ENCODE measurements at places on chromosomes 6 and 20.

GRCh38 chr6:33202799-33203198 is 1.7 kb upstream of the HSD17B8 start:
- DNase-seq: no peak

- no peak for DNase-seq
These were observed 77.8 kb upstream of the PHACTR3 start for GRCh38 chr20:59526242-59527225.

DNA sequence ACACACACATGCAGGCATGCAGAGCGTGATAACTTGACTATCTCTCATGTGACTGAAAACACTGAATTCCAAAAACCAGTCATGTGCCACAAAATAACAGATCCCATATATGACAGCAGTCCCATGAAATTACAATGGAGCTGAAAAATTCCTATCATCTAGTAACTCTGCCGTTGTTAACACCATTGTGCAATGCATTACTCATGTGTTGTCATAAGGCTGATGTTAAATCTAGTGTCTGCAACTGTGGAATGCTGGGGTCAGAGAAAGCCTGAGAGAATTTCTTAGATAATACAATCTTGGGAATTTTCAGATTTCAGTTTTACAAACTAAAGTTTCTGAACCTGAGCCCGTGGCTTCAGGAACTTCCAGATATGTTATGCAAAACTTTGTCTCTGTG is 70.2 kb downstream of the LYRM4 start:
- peak; percentile 81 for DNase-seq

- peak; percentile 71 for DNase-seq
These were observed 32.5 kb downstream of the ANKEF1 start for GRCh38 chr20:10067321-10067720.

DNA sequence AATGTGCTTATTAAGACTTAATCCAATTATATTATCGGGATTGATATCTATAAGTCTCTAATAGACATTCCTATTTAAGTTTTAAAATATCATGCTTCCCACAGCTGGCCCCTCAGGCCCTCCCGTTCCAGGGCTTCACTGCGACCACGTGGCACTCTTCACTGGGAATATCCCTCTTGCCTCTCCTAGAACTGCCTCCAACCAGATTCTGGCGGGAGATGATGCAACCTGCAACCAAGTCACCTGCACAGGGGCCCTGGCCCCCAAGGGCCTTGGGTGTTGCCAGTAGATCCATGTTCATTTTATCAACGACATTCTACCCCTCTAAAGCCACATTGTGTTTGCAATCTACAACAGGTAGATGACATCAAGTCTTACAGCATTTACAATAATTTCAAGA is 18.4 kb upstream of the RAMACL start:
- DNase-seq: no peak

GRCh38 chr6:144635051-144635450 is 349.9 kb downstream of the UTRN start:
- DNase-seq: no peak

- DNase-seq: no peak
These were observed 39.3 kb upstream of the TRAM2 start for GRCh38 chr6:52616059-52616690.

- no peak for DNase-seq
These were observed 7.5 kb downstream of the CEP57L1 start for GRCh38 chr6:109102762-109103161.

DNA sequence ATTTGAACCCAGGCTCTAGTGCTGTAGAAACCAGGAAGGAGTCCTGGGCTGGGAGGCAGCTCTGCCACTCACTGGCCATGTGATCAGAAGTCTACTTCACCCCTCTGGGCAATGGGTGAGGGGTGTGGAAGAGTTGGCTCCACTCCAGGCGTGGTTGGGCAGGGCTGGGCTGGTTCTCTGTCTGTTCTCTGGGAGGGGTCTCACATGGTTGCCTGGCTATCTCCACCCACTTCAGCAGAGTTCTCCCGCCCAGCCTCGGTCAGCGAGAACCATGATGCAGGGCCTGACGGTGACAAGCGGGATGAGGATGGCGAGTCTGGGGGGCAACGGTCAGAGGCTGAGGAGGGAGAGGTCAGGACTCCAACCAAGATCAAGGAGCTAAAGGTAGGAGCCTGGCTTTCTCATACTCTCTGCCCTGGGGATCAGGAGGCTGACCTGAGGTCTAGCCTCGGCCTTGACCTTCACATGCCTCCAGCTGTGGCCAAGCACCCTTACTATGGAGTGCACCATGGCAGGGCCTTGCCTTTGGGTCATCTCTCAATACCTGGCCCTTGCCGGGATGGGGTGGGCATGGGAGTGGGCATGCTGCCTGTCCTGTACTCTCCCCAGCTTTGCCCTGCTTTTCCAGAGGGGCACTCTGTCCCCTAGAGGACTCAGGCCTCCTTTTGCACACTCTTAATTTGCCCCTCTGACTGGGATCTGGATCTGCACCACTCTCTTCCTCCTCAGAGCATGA is 39.6 kb downstream of the EPB41L1 start:
- no peak for DNase-seq

- no peak for DNase-seq
These were observed 5.3 kb downstream of the TSPYL4 start for GRCh38 chr6:116248577-116248976.

GRCh38 chr20:61748376-61748775 is 317.3 kb downstream of the TAF4 start:
- no peak for DNase-seq

- DNase-seq: no peak
These were observed 8.7 kb downstream of the JAG1 start for GRCh38 chr20:10665027-10665561.

GRCh38 chr6:47579040-47579439 is 101.5 kb downstream of the CD2AP start:
- no peak for DNase-seq

DNA sequence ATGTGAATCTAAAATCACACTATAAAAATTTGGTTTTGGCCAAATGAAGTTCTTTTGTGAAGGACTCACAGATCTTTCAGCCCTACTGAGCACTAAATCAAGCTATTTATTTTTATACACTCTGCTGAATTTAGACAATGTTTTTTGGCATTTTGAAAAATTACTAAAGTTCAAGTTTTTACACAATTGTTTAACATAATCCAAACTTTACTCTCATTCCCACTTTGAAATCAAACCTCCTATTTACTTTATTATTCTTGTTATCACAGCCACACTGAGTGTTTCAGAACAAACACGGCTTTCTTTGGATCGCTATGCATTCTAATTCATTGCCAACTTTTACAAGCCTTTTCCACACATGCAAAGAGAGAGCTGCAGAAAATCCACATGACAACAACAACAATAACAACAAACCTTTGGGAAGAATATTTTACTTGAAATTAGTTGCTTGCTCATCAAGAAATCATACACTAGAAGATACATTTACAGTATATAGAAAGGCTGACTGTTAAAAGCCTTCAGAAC is 49.1 kb upstream of the TMEM30A start:
- DNase-seq: peak; percentile 6

- DNase-seq: no peak
These were observed 207.8 kb upstream of the FOXQ1 start for GRCh38 chr6:1103945-1104623.

DNA sequence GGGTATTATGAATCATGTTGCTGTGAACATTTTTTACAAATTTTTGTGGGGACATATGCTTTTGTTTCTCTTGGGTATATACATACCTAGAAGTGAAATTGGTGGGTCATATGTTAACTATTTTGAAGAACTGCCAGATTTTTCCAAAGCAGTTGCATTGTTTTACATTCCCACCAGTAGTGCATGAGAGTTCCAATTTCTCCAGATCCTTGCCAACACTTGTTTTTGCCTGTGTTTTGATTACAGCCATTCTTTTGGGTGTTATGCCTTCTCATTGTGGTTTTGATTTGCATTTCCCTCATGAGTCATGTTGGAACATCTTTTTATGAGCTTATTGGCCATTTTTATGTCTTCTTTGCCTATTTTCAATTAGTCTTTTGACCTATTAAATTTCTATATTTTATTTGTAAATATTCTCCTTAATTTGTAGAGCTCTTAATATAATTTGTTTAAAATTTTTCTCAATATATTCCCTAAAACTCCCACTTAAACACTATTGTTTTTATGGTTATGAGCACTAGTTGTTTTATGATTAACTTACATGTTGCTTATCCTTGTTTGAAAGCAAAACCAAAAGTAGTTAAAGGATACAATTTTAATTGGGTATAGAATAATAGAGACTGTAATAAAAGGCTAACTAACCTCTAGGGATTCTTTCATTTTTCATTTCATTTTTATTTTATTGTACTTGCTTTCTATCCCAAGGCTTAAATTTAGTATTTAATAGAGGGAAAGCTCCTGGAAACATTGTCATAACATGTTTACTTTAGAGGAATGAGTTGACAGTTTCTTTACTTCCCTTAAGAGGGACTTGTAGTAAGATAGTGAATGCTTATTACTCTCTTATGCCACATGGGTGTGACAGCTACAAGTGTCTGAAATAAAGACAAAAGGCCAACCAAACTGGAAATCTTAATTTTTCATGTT is 5.5 kb downstream of the UBR2 start:
- peak; percentile 91 for DNase-seq

DNA sequence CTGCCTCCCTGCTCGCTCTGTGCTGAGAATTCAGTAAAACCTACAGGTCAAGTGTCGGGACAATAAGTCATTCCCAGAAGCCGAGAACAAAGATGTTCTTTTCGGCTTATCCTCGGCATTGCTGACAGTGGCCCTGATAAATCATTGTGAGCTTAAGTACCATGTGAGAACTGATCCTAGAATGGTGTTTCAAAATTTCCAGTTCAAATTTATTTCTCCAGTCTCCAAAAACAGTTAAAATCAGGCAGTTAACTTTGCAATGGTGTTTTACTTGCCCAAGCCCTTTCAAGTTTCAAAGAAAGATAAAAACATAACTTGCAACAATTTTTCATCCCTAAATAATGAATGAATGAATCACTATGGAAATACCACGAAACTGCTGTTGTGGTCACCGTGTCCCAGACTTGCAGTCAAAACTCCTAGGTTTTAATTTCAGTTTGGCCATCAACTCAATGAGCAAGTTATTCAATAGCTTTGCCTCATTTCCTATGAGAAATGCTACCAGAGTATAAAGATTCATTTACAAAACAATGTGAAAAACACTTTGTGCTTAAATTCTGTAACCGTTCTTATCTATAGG is 4.3 kb downstream of the ATP5F1E start:
- peak; percentile 73 for DNase-seq

GRCh38 chr6:168427184-168427583 is 13.8 kb upstream of the SMOC2 start:
- DNase-seq: no peak

GRCh38 chr6:107670792-107671199 is 153.3 kb downstream of the SCML4 start:
- no peak for DNase-seq

- peak; percentile 73 for DNase-seq
These were observed 61.2 kb upstream of the SUPT3H start for GRCh38 chr6:45438849-45439406.

DNA sequence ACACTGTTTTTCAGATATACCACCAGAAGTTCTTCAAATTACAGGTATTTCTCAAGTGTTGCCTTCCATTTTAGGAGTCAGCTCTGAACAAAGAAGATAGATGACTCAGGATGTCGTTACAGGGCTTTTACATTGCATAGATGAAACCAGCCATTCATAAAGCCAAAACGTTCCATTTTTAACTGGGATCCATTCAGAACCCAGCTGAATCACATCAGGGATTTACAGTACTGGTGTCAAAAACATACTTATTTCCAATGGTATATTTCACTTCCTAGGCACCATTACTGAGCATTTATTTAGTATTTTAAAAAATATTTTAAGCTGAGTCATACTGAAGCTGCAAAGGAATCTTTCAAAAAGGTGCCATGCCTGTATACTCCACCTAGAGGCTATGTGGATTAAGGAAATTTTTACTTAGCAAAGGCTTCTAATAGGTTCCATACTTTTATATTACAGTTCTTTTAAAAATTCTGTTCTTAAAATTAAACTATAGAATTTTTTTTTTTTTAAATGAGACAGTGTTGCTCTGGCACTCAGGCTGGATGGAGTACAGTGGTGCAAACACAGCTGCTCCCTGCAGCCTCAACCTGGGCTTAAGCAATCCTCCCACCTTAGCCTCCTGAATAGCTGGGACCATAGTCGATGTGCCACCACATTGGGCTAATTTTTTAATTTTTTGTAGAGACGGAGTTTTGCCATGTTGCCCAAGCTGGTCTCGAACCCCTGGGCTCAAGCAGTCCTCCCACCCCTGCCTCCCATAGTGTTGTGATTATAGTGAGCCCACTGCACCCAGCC is 2.6 kb downstream of the ASF1A start:
- peak; percentile 49 for DNase-seq

DNA sequence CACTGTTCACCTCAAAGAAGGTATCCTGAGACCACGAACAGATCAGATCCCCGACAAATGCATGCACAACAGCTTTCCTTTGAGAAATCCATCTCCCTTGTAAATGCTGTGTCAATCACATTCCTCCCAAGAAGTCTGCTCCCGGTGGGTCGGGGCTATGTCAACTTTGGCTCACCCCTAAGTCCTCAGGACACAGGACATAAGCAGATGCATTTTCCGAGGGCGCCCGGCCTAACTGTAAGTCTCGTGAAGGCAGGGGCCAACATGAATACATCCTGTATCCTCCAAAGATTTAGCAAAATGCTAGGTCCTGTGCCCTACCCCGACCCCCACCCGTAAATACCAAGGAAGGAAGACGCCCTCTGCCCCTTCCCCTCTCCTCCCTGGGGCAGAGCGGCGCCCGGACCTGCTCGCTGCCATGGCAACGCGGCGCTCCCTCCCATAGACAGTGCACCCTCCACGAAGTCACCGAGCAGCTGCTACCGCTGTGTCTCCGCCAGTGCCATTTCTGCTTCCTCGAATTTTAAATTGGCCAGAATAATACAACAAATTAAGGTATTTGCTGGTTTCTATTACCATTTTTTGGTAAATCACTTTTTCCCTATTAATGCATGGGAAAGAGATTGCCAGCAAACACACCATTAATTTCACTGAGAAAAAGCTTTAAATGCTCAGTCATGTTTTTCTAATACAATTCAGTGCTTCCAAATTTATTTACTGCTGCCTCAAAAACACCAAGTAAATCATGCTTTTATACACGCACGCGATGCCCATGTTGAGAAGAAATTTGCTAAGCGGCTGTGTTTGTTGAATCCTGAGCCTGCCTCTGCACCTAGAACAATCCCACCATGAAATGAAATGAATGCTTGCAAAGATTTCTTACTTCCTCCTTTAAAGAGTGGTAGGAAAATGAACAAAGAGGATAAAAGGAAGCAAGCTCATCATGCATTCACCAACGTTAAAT is 100.6 kb downstream of the PCSK2 start:
- DNase-seq: no peak

DNA sequence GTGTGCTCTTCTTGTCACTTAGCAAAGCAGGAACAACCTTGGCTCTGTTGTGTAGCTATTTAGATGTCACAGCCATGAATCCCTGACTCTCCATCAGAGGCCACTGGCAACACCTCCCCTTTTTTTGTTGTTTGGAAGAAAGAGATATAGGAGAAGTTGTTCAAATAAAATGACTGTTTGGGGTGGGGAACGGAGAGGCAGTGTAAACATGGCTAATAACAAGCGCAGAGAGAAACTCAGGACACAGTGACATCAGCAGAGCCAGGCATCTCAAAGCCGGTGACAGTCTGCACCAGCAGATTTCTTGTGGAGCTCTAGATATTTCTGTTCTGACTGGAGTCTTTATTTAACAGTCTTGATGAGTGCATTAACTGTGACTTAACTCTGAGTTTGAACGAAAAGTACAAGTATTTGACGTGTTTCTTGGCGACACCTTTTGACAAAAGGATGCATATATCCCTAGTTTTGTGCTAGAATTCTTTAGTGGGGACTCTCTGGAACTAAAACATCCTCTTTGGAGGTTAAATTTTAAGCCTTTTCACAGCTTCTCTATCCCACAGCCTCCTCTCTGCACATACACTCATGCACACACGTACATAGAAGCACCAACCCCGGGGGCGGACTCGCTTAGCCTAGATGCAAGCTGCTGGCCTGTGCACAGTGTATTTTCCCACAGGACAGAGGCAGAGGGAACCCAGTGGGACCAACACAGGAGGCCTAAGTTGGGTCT is 53.8 kb downstream of the ADAT2 start:
- DNase-seq: no peak
